ENCODE measurements at places on chromosomes 5 and 9.
A peak's percentile ranks its signal among the peaks of the same experiment; 100 is the strongest.

- no peak for DNase-seq
These were observed 1.1 kb upstream of the PFDN1 start for GRCh38 chr5:140303966-140304365.

GRCh38 chr5:173743641-173744343, 127.3 kb upstream of the BOD1 start:
- DNase-seq = no peak

DNA sequence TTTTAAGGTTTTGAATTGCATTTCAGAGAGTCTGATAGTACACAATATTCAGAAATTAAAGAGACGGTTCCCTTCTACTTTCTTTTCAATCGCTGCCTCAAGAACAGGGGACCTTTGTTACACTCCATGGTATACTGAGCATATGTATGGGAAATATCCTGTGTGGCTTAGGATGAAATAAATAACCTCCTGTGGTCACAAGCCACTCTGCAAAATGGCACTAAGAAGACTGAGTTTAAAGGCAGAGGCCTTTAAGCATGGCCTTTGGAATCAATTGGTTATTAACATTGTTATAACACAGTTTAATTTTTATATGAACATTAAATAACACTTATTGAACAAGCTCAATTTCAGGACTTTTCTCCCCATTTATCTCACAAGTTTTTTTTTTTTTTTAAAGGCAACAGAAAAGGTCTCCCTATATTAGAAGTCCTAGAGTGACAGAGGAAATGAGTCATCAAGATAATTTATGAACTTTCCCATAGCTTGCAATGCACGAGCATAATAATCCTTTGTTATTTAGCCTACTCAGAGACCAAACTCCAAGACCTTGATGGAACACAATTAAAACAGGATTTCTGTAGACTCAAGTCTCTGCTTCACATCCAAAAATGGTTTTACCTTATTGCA, 341.9 kb downstream of the TMEM167A start:
- DNase-seq = peak; percentile 80

- DNase-seq = peak; percentile 25
These were observed 44.2 kb upstream of the GNPDA1 start for GRCh38 chr5:142056816-142057696.

DNA sequence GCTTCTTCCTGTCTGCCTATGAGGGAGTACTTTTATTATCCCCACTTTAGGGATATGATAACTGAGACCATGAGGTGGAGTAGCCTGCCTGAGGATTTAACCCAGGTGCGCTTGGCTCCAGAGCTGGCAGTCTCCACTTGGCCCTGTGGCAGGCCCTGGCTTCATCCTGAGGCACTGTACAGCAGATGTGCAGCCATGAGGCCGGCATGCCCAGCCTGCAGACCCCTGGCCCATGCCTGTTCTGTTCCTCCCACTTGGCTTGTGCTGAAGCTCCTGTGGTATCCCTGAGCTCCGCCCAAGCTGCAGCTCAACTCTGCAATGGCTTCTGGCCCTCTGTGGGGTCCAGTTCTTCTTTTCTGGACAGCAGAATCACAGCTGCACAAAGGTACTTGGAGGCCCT, 31.8 kb upstream of the RAPGEF1 start:
- no peak for DNase-seq

DNA sequence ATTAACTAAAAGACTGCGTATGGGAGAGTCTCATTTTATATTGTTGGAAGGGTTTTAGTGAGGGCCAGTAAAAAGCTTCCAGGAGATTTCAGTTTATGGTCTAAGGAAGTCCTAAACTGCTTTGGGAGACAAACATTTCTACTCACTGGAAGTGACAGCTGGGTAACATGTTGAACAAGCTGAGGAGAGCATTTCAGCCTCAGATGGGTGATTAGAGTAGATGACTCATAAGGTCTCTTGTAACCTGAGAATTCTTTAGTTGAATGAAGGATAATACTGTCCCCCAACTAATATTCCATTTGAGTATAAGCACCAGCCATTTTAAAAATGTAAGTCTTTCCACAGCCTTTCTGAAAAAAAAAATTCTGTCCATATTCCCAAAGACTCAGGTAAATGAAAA, 218.0 kb upstream of the C9orf72 start:
- peak; percentile 15 for DNase-seq

GRCh38 chr5:124060413-124061067, 548.6 kb downstream of the CSNK1G3 start:
- DNase-seq = no peak

GRCh38 chr9:89528540-89528939, 30.6 kb upstream of the SEMA4D start:
- DNase-seq = peak; percentile 51

GRCh38 chr5:172186114-172186695, 1.8 kb downstream of the STK10 start:
- no peak for DNase-seq

DNA sequence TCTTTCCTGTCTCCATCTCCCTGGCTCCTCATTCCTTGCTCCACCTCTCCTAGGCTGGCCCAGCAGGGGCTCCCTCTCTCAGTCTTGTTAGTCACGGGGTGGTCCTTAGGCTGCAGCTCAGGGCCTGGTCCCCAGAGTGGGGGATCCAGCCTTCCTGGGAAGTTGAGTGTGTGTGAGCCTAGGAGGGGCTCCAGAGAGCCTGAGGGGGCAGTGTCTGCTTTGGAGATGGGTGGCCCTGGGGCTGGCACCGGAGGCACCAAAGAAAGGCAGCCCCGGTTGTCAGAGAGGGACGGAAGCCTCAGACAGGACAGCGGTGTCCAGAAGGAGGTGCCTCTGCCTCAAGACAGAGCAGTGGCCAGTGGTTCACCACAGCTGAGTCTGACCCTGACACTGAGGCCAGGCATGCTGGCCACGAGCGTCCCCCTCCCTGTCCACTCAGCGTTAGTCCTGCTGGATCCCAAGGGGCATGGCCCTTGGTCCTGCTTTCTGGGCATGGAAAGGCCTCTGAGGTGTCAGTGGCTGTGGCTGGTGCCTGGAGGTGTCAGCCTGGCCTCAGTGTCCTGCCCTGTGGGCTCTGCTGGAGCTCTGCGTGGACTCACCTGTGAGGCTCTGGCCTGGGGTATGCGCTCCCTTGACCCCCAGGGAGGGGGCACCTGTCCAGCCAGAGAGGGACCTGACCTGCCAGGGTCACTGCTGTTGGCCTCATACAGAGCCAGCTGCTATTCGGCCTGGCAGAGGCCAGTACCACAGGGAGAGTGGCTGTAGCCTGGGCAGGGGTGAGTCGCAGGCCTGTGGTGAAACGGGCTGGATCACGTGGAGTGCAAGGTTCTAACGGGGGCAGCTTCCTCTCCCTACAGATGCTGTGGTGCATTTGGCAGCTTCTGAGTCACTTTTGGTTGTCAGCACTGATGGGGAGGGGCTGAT, 130.6 kb downstream of the CACNA1B start:
- no peak for DNase-seq

DNA sequence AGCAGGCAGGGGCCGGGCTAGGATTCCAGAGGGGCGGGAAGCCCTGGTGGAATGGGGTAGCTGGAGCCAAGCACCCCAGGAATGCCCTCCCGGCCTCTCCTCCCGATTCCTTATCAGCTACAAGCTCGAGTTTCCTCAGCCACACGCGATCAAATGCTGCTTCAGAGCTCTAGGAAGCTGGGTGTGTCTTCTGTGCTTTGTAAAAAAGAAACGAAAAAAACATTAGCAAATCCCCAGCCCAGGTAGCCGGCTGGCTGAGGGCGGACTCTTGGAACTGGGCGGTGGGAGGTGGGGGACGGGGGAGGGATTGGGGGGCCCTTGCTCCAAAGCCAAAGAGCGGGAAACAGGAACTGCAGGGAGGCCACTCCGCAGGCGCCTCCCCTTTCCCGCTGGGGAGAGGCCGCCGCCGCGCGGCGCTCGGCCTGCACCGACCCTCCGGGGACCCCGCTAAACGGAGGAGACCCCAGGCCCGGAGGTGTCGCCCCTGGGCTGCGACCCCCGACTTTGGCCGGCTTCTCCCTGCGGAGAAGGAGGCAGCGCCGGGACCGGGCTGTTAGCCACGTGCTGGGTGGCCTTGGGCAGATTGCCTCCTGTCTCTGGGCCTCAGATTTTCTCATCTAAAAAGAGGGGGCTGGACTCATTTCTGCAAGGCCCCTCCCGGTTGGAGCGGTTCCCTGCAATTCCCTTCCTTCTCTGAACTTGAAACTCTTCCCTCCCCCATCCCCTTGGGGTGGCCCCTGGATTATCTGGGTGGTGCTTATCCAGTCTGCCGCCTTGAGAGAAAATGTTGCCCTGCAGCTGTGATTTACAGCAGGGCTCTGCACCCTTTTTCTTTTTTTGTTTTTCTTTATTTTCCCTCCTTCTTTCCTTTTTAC, 40.9 kb upstream of the FABP6 start:
- peak; percentile 39 for DNase-seq

DNA sequence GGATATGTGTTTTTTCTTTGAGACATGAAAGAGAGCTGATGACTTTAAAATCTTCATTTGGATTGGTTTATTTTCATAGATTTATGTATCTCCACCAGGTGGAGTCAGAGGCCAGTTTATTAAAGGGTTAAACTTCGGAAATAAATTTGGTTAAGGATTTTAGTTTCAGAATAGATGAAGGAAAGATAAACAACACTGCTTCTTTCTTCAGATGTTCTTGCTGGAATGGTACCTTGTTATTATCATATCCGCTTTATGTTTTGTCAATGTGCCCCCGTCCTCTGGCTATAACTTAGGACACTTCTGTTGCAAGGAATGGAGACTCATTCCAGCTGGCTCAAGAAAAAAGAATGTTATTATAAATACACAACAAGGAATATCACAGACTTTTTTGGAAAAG, 81.2 kb downstream of the ALDH1A1 start:
- peak; percentile 30 for DNase-seq

DNA sequence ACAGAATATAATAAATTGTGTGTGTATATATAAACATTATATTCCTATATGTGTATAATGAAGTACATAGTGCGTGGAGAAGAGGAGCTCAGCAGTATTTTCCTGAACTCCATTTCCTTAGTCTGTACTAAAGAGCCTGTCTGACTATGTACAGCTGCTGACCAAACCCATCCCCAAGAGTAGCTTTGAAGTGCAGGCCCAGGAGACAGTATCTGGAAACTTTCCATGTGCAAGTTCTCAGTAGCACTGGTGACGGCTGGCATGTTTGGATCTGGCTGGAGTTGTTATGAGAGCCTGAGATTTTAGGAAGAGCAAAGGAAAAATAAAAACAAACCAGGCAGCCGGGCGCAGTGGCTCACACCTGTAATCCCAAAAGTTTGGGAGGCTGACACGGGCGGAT, 244.2 kb downstream of the RFK start:
- DNase-seq = no peak

DNA sequence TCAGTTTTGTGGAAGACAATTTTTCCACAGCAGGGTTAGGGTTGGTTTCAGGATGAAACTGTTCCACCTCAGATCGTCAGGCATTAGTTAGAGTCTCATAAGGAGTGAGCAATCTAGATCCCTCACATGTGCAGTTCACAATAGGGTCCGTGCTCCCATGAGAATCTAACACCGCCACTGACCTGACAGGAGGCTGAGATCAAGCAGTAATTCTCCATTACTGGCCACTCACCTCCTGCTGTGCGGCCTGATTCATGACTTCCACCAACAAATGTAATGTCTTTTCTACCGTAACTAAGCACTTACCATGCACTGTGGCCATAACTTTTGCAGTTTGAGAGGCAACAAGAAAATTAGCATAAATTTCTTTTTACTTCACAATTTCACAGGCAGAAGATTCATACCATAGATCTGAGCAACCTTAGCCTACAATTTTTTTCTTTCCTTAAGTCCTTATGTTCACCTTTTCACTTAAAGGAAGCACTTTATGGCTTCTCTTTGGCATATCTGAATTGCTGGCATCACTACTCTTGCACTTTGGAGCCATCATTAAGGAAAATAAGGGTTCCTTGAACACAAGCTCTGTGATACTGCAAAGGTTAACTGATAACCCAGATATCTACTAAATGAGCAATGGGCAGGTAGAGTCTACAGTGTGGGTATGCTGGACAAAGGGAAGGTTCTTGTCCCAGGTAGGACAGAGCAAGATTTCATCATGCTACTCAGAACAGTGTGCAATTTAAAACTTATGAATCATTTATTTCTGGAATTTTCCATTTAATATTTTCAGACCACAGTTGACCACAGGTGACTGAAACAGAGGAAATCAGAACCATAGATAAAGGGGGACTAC, 83.0 kb upstream of the IFNK start:
- DNase-seq = no peak

DNA sequence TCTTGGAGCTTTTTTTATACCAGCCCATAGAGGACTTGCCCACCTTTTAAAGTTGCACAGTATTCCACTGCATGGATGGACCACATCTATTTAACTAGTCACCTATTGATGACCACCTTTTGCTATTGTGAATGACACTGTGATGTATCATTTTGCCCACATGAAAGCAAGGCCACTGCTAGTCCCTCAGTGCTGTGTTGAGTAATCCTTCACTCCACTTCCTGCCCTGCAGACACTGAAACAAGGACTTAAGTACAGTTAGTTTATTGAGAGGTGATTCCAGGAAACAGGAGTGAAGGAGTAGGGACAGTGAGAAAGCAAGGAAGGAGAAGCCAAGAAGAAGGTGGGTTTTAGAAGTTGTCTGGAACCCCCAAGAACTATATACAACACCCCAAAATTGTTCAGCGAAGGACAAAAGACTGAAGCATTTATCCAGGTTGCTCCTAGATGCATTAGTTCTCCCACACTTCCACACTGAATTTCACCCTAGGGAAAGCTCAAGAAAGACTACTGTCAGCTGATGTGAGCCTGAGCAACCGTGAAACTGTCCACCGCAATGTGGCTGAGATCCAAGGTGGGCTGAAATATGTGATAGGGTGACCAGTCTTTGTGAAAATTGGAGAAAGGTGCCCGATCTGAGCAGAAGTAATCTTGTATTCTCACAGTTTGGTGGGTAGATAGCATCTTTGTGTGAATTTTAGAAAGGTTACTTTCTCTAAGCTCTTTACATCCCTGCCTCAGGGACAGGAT, 45.2 kb upstream of the ANKRD31 start:
- peak; percentile 67 for DNase-seq

GRCh38 chr5:540906-541538, 16.8 kb upstream of the SLC9A3 start:
- DNase-seq = no peak

- DNase-seq = no peak
These were observed 35.0 kb upstream of the NCS1 start for GRCh38 chr9:130137081-130137640.

- no peak for DNase-seq
These were observed 59.1 kb downstream of the BHMT start for GRCh38 chr5:79170661-79171060.

GRCh38 chr5:144971108-144971850, 800.6 kb downstream of the KCTD16 start:
- DNase-seq = no peak

DNA sequence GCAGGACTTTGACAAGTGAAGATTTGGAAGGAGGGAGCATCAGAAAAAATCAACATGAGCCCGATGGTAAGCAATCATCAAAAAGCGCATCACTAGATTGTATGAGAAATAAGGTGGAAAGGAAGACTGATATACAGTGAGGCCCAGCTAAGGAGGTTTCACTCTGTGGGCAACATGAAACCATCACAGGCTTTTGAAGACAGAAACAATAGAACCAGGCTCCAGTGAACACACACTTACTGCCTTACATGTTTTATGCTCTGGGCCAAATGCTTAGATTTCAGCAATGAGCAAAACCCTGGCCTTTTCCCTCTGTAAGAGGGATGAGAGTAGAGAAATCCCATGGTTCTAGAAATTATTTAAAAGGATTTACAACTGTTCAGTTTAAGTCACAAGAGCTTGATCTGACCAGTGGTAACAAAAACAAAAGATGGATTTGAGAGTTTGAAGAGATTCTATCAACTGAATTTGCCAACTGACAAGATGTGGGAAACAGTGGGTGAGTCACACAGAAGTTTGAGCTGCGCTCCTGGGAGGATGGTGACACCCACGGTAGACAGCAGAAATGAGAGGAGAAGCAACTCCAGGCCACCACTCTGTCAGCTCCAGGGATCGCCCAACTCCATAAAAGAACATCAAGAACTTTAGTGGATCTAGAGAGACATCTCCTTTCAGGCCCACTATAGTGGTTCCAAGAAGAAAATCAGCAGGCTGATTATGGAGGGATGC, 261.8 kb downstream of the MCTP1 start:
- DNase-seq = peak; percentile 4

Measured in PC-3 (cell line).